GM18507 (cell line): ENCODE measurements at places on chromosomes 1 and 21.

DNA sequence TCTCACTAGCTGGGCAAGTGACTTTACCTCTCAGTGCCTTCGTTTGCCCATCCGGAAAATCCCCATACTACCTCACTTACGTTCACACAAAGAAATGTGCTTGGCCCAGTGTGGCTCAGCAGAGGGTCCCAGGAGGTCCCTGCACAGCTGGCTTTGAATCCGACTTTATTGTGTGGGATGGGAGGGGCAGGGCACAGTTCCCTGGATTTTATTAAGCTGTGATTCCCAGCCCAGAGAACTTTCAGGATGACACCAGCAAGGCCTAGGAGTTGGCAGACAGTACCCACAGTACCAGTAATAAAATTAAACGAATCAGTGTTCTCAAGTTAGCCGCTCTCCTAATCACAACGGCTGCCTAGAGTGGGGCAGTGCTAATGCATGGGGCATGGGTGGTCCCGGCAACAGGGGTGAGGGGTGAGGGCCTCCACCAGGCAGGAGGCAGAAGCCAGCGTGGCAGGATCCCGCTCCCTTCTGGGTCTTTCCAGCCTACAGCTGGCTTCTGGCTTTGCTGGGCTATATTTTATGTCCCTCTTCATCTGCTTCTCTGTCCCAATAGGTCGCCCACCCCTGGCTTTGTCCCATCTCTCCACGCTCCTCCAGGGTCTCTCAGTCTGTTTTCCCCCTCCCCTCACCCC, 74.9 kb downstream of the VWA5B1 start:
- DNase-seq: no peak

GRCh38 chr1:225654688-225655508, 2.0 kb upstream of the ENAH start:
- no peak for DNase-seq

- no peak for DNase-seq
These were observed 11.0 kb downstream of the GJA4 start for GRCh38 chr1:34803770-34804169.

DNA sequence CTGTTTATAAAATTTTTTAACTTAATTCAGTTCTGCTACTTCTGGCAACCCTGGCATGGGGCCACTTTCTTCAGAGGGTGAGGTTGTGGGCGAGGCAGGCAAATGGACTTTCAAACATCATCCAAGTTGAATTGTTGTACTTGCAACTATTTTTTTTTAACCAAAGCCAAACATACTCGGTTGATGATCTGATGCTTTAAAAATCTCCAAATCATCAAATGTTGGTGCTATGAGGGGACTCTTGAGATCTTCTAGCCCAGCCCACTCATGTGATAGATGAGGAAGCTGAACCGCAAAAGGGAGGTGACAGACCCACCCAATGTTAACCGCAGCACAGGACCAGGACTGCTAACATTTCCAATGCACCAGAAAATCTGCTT, 6.7 kb downstream of the SLC1A7 start:
- no peak for DNase-seq

- no peak for DNase-seq
These were observed 36.9 kb downstream of the MYOM3 start for GRCh38 chr1:24074817-24075589.

- DNase-seq: no peak
These were observed 26.2 kb upstream of the C1orf105 start for GRCh38 chr1:172394141-172394751.

- DNase-seq: no peak
These were observed 3.5 kb downstream of the SH3BGRL3 start for GRCh38 chr1:26283279-26283853.

GRCh38 chr1:220990427-220991339, 111.4 kb downstream of the HLX start:
- DNase-seq: no peak

DNA sequence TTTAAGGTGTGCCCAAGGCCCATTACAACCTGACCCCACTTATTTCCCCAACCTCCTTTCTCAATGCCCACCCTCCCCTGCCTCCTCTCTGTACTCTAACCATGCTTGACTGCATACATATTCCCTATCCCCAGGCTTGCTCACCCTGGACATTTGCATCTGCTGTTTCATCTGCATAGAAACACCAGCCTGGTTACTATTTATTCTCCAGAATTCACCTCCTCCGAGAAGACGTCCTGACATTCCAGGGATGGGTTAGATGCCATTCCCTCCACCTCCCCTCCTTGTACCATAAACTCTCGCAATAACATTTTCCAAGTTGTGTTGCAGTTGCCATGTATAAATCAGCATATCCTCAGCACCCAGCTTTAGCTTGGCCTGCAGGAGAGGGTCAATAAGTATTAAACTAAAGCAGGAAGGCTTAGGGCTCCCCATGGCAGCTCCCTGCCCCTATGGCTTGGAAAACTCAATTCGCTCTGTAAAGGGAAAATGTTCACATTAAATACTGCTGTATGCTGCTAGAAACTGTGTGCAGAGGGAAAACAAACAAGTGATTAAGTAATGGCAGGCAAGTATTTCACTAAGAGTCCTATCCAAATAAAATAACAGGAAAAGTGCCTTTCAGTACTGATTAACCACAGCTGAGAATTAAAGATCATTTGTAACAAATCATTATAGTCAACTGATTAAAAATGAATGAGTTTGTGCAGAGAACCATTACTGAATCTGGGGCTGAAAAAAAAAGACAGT, 202.3 kb downstream of the TNR start:
- no peak for DNase-seq

- no peak for DNase-seq
These were observed 27.2 kb upstream of the MGST3 start for GRCh38 chr1:165603810-165604209.

- DNase-seq: no peak
These were observed at the start of gene ZNF648 for GRCh38 chr1:182061594-182061993. TSS of gene ZNF648 (minus strand) at chr1:182061712. CDS start at chr1:182058010, 3,702 bp downstream.

GRCh38 chr1:29636936-29637335, 400.6 kb downstream of the PTPRU start:
- no peak for DNase-seq

DNA sequence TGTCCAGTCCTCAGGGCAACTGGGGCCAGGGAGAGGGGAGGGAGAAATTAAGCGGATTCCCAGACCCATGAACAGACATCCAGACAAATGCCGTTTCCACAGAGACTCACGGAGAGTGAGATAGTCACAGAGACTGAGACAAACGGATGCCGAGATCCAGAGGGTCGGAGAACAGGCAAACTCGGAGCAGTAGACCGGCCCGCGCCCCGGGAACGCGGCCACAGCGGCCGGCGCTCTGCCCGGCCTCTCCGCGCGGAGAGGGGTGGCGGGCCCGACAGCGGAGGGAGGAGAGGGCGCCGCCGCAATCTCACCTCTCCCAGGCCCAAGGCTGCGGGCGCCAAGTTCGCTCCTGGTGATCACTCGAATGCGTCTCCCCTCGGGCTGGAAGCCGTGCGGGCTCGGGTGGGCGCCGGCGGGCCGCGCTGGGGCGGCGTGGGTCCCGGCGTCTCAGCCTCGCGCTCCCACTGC, 831 bp upstream of the FOXD2 start:
- DNase-seq: no peak

GRCh38 chr1:75600781-75601180, 10.1 kb downstream of the SLC44A5 start:
- DNase-seq: no peak

- no peak for DNase-seq
These were observed 13.3 kb downstream of the RPS6KA1 start for GRCh38 chr1:26542771-26543451.

GRCh38 chr21:41115851-41116250, 52.1 kb upstream of the BACE2 start:
- DNase-seq: no peak

DNA sequence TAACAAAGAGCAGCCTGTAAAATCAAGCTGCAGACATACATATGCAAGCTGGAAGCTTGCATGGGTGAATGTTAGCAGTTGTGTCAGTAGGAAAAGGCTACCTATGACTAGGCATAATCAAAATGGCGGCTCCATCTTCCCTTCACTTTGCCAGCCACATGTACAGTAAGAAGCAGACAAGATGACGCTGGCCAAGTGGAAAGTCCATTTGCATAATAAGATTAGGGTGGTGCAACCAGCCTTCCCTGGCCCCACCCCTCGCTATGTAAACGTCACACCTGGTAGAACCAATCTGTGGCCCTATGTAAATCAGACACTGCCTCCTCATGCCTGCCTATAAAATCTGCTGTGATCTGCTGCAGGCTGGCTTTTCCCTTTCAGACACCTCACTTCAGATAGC, 171.9 kb upstream of the USP25 start:
- no peak for DNase-seq
